ENCODE measurements at places on chromosomes 5 and 9.

DNA sequence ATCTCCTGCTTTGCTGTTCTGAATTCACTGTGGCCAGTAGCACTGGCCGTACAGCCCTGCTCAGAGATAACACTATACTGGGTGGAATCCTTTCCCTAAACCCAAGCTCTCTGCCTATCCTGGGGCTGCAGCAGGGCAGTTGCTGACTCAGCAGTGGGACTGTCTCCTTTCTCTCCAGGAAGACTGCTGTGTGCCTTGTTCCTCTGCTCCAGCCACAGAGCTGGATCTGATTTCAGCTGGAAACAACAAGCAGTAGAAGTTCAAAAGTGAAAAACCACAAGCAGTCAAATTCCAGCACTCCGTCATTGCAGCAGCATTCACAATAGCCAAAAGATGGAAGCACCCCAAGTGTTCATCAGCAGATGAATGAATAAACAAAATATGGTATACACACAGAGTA lies 105.0 kb downstream of the FBXL7 start:
- no peak for DNase-seq

DNA sequence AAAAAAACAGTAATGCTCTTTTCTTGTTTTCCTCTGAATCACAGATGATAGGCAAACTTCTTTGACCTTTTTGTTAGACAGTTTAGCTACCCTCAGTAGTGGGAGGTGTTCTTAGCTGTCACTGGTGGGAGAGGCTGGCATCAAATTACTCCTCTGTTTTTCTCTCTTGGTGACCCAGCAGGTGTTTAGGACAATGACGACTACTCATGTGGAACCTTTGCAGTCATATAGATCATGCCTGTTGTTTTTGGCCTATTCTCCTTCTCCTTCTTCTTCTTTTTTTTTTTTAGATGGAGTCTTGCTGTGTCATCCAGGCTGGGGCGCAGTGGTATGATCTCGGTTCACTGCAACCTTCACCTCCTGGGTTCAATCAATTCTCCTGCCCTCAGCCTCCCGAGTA lies 15.4 kb upstream of the NPR2 start:
- no peak for DNase-seq

- DNase-seq, result no peak
Observed at GRCh38 chr5:38226091-38226490, 32.3 kb upstream of the EGFLAM start.

GRCh38 chr9:138033950-138034349 lies 156.4 kb downstream of the CACNA1B start:
- DNase-seq, result no peak

GRCh38 chr5:6705088-6705487 lies 8.1 kb upstream of the TENT4A start:
- no peak for DNase-seq

- no peak for DNase-seq
Observed at GRCh38 chr9:110214090-110214489, 6.1 kb upstream of the C9orf152 start.

DNA sequence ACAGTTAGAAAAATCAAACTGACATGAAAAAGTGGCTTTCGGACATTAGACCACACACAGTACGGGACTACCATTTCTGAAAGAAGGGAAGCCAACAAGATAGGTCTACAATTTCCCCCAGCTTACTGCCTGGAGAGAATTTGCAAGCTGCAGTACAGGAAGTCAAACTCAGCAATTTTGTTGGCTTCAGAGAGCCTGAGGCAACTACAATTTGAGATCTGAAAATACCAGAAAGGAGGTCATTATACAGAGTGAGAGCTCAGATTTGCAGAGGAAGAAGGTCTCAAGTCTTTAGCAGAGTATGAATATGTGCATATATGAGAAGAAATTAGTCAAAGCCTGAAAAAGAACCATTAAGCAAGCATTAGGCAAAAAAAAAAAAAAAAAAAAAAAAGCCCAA lies 83.0 kb downstream of the OXCT1 start:
- DNase-seq, result peak; percentile 26

DNA sequence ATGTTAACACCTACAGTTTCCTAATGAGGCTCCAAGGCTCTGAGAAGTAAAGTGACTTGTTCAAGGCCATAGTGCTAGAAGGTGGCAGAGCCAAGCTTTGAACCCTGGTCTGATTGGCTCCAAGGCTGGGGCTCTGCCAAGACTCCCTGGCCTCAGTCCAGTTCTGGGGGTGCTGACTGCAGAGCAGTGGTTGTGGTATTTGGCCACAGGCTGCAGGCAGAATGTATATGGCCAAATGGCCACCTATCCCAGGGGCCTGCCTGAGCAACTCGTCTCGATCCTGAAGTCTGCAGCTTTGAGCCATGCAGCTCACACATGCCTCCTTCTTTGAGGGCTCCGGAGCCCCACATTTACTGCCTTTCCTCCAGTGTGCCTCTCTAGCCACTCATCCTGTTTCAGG lies 9.7 kb upstream of the NEK6 start:
- DNase-seq, result no peak

DNA sequence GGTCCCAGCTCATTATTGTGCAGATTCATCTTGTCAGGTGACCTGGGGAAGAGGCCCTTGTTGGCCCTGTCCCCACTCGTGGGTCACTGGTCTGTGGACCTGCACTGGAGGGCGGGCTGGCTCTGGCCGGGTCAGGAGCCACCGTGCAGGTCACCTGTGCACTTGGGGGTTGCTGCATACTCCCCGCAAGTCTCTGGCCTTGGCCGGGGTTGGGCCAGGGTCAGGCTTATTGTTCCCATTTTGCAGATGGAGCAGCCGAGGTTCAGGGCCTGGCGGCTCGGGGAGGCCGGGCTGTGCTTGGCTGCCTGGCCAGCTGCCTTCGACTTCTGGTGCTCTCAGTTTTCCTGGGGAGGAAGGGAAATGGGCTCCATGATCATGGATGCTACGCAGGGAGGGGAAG lies 108.3 kb upstream of the FCN2 start:
- no peak for DNase-seq

- no peak for DNase-seq
Observed at GRCh38 chr5:73236541-73237128, 63.6 kb downstream of the TMEM174 start.

GRCh38 chr9:130305381-130305780 lies 39.8 kb downstream of the HMCN2 start:
- DNase-seq, result no peak

DNA sequence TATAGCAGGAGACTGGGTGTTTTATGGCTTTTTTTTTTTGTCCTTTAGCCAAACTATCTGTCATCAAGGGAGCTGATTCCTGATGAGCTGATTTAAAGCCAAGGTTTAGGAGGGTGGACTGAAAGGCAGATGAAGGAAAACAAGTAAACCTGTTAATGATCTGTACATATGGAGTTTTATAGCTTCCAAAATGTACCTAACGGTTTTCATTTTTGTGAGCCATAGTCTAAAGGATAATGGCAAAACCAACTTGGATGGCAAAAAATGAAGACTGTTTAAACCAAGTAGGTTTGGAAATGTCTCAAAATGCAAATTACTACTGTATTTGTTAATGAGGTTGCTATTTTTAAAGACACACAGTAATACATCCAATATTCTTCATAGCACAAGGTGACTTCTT lies 281.5 kb downstream of the YTHDC2 start:
- DNase-seq, result no peak

- no peak for DNase-seq
Observed at GRCh38 chr5:74173241-74173640, 467.3 kb downstream of the ENC1 start.

GRCh38 chr9:121169094-121169601 lies 32.5 kb downstream of the RAB14 start:
- peak; percentile 23 for DNase-seq

DNA sequence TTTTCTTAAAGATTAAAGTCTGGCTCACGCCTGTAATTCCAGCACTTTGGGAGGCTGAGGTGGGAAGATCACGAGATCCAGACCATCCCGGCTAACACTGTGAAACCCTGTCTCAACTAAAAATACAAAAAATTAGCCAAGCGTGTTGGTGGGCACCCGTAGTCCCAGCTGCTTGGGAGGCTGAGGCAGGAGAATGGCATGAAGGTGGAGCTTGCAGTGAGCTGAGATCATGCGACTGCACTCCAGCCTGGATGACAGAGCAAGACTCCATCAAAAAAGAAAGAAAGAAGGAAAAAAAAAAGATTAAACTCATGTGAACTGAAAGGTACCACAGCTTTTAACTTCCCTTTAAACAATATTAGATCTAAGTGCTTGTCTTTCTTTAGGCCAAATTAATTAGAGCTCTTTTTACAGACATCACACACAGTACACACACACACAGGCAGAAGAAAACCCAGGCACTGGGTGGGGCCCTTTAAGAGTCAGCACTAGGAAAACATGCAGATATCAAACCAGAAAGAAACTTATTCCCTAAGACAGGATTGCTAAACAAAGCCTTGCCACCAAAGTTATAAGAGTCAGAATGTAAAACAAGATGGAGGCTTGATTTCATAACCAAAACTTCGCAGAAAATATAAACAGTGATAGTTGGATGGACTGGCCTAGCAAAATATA lies 29.3 kb upstream of the UHRF2 start:
- DNase-seq, result no peak

GRCh38 chr5:132232465-132232864 lies 4.8 kb upstream of the P4HA2 start:
- DNase-seq, result no peak

DNA sequence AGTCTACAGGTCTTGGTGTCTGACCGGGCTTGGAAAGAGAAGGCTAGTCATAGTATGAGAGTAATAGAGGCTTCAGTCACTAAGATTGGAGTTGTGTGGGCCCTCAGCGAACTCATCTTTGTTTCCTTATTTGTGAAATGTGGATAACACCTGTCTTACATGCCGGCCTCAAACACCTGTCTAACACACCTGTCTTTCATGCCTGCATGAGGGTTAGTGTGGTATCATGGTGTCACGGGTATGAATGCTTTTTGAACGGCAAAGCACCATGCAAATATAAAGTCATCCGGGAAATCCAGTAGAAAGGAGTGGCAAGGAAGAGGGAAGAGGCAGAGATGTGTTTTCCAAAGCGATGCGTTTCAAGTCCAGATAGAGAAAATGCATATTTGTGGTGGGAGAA lies 25.5 kb downstream of the GRAMD2B start:
- DNase-seq, result no peak

DNA sequence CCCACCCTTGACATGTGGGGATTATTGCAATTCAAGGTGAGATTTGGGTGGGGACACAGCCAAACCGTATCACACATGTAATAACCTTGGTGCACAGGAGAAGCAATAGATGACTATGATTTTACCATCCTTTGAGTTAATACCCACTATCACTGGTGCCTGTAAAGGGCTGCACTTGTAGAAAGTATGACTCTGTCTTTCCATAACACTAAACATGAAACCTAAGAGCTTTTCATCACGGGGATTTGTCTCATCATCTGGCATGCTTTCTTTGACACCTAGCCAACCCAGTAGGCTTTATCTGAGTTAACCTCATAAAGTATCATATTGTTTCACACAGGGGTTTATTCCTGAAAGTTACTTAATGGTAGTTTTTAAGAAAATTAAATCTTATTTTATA lies 188.9 kb upstream of the TNC start:
- no peak for DNase-seq

- DNase-seq, result no peak
Observed at GRCh38 chr5:174305241-174305681, 259.8 kb downstream of the NSG2 start.

DNA sequence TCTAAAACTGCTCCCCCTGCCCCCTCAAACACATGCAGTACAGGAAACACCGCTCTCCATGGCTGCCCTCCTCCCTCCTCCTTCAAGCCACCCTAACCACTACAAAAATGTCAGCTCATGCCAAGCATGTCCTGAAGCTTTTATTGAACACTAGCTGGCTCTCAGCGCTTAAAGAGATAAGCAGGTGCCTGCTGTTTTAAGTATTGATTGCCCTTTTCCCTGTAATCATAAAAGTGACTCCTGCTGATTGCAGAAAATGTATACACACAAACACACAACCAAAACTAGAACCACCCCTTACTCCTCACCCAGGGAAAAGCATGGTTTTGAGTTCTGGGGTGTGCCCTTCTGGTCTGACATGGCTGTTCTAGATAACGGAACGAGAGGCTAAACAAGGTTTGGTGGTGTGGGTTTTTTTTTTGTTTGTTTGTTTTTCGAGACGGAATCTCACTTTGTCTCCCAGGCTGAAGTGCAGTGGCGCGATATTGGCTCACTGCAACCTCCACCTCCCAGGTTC lies 3.7 kb upstream of the UCK1 start:
- DNase-seq, result no peak

- DNase-seq, result no peak
Observed at GRCh38 chr5:101995585-101995984, 300.5 kb downstream of the SLCO4C1 start.

DNA sequence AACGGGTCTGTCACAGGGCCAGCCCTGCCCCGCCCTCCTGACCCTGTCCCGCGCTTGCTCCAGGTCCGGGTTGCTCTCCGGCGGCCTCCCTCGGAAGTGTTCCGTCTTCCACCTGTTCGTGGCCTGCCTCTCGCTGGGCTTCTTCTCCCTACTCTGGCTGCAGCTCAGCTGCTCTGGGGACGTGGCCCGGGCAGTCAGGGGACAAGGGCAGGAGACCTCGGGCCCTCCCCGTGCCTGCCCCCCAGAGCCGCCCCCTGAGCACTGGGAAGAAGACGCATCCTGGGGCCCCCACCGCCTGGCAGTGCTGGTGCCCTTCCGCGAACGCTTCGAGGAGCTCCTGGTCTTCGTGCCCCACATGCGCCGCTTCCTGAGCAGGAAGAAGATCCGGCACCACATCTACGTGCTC lies 4.2 kb downstream of the B4GALT7 start:
- DNase-seq, result no peak

GRCh38 chr9:105484226-105484625 lies 36.4 kb downstream of the FSD1L start:
- no peak for DNase-seq
